ENCODE measurements at places on chromosomes 6 and 20.

GRCh38 chr20:36872852-36873251 lies 3.1 kb upstream of the TLDC2 start:
- no peak for DNase-seq

GRCh38 chr6:32108727-32109113 lies 418 bp downstream of the TNXB start:
- DNase-seq = no peak

DNA sequence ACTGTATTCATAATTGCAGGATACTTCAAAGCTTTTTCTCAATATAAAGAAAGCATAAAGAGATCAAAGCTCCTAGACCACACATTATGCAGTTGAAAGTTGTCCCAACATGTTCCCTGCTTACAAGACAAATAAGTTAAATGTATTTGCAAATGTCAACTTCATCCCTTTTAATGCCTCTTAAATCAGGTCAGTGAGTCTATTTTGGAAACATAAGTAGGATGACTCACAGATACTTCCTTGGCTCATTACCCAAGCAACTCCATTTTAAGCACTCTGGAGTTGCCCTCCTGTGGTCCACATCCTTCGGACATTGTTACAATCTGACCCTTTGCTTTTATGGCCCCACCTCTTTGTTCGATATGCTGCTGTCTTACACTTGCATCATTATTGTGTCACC lies 162.0 kb downstream of the FAXC start:
- DNase-seq = no peak

DNA sequence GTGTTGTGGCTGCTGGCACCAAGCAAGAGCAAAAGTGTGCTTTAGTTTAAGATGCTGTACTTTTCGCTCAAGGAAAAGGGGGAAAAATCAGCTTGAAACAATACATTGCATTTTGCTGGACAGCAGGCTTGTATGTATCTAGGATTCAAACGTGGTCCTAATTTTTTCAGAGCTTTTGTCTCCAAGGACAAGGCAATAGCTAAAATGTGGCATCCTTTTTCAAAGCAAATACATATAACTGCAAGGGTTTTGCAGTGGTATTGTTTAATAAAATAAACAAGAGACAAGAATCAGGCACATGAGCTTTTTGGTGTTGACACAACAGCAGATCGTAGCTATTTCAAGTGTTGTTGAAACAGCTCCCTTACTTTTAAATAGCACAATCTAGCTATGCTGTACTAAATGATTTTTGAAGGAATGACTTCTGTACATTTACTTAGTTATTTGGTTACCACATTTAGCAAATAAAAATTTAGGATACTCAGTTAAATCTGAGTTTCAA lies 137.0 kb upstream of the HEY2 start:
- DNase-seq = no peak

- DNase-seq = no peak
Observed at GRCh38 chr6:14191761-14192160, 74.2 kb downstream of the CD83 start.

DNA sequence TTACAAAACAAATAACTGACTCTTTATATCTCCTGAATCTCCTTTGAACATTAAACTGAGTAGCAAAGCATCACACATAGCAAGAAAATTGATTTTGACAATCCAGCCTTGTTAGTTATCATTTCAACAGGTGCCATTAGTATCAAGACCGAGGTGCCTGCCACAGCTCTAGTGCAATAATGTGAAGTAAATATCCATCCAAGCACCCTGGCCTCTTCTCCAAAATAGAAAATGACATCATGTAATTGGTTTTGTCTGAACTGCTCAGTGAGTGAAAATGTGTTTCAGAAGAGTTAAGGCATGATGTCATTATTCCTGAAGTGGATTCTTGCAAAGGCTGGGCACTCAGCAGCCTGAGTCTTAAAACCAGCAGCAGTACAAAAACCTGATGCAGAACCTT lies 341.4 kb downstream of the PLCB1 start:
- DNase-seq = no peak

GRCh38 chr6:155248008-155249001 lies 15.5 kb upstream of the CLDN20 start:
- DNase-seq = no peak

DNA sequence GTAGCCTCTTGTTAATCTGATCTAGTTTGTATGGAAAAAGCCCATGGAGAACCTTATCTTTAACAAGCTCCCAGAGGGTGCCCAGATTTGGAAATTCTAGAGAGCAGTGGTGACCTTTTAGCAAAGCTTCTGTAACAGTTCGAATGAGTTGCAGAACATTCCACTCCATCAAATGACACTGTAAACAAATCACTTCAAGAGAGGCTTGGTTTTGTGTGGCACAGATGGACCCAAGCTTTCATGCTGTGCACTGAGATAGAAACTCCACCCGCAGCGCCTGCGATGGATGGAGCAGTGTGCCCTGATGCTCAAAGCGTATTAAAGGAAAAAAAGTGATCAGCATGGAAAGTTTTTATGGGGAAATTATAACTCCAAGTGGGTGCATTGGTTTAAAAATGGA lies 55.1 kb upstream of the ISM1 start:
- no peak for DNase-seq

DNA sequence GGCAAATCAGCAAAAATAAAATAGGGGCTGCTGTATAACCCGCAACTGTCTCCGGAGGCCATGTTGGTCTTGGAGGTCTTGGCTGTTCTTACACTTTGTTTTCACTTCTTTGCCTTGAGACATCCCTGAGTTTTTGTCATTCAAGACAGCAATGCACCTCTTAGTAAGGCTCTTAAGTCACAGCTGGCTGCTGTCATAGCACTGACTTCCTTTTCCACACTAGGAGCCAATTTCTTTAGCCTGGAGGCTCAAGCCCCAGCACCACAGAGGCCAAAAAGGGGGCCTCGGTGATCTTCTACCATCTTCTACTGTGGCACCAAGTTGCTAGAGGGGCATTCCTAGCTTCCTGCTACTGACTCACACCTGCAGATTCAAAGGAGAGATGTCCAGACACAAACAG lies 536.3 kb downstream of the CDH26 start:
- no peak for DNase-seq

DNA sequence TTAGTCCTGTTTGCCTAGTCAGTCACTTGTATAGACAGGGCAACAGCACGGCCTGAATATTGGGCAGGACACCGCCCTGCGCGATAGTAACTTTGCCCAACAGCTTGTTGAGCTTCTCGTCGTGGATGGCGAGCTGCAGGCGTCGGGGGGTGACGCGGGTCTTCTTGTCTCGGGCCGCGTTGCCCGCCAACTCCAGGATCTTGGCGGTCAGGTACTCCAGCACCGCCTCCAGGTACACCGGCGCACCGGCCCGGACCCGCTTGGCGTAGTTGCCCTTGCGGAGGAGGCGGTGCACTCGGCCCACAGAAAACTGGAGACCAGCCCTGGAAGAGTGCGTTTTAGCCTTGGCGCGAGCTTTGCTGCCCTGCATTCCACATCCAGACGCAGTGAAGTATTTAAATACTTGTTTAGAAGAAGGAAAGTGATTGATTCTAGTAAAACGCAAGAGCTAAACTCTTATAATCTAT lies 92.8 kb upstream of the BTN3A2 start:
- no peak for DNase-seq

DNA sequence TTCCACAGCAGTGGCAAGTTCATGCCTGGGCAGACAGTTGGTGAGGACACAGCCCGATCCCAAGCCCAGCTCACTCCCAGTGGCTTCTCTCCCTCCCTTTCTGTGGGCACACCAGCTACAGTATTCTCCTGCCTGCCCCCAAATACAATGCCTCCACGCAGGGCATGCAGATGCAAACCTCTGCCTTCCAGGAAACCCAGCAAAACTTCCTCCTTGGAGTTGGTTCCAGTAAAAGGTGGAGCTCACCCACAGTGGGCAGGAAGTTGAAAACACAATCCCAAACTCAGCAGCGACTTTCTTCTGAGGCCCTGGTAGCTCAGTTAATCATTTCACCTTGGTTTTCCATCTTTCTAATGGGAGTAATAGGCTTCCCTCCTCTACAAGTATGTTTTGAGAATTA lies 93.7 kb downstream of the LY86 start:
- DNase-seq = no peak

DNA sequence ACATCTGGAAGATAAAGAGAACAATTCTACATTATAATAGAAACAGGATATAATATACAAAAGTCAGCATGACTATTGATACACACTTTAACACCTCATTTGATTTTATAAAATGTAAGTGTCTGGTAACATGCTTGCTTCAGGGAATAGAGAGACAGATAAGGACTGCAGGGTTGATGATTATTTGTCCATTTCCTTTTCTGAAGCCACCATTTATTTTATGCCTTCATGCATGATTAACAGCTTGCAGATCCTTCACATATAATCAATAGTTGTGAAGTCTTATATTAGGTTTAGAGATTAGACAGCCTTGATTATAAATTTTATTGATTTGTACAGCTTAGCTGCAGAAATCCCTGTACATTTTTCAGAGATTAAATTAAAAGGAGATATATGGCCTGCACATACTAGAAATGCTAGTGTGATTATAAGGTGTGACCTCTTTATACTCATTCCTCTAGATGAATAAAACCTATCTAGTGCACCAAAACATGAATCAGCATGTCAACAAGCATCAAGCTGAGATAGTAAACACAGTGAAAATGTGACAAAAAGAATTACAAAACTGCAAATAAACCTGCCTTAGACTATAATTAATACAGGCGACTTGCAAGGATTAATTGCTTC lies 198.8 kb upstream of the THEMIS start:
- no peak for DNase-seq

- no peak for DNase-seq
Observed at GRCh38 chr6:163761481-163761880, 347.0 kb downstream of the QKI start.

DNA sequence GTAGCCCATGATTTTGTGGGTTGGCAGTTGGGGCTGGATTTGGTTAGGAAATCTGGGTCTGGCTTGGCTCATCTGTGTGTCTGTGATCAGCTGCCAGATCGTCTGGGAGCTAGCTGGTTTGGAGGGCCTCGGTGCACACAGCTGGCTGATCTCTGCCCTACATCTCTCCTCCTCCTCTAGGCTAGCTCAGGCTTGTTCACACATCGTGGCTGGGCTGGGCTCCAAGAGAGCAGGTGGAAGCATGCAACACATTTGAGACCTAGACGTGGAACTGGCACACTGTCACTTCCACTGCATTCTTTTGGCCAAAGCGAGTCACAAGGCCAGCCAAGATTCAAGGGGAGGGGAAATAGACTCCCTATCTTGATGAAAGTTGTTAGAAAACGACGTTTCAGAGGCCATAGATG lies 15.9 kb downstream of the NDUFAF5 start:
- no peak for DNase-seq

DNA sequence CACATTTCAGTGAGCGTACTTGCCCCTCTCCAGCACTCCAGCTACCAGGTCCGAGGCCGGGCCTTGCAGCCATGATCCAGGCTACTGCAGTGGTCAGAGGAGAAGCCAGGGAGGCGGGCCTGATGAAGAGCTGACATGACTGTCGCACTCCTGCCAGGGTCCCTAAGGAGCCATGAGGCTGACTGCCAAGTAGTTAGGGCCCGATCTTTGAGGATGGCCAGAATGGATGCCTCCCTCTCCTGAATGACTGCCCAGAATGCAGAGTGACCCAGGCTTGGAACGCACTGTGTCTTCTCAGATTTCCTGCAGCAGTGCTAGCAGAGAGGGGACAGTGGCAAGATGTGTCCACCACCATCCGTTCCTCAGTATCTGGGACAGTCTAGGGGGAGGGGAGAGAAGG lies 24.7 kb upstream of the LRFN2 start:
- DNase-seq = no peak

- DNase-seq = no peak
Observed at GRCh38 chr6:33983109-33983716, 162.7 kb downstream of the GRM4 start.

DNA sequence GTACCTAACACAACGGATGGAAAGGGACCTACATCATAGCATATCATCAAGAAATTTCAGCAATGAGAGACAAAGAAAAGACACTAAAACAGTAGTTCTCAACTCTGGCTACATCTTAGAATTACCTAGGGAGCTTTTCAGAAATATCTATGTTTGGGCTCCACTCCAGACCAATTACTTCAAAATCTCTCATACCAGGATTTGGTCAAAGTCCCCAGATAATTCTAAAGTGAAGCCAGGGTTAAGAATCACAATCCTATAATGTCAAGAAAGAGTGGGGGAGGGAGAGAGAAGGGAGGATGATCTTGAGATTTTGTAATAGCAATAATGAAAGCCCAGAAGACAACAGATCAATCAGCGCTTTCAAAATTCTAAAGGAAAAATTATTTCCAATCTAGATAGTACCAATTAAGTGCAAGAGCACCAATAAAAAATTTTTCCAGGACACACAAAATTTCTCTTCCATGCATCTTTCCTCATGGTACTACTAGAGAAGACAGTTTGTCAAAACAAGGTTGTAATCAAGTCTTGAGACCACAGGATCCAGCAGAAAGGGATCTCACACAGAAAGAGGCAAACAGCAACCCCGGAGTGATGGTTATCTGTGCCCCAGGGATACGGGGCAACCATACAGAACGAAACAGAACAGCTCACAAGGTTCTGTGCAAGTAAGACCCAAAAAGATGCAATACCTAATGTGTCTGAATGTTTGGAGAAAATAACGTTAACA lies 152.9 kb upstream of the DST start:
- DNase-seq = no peak

DNA sequence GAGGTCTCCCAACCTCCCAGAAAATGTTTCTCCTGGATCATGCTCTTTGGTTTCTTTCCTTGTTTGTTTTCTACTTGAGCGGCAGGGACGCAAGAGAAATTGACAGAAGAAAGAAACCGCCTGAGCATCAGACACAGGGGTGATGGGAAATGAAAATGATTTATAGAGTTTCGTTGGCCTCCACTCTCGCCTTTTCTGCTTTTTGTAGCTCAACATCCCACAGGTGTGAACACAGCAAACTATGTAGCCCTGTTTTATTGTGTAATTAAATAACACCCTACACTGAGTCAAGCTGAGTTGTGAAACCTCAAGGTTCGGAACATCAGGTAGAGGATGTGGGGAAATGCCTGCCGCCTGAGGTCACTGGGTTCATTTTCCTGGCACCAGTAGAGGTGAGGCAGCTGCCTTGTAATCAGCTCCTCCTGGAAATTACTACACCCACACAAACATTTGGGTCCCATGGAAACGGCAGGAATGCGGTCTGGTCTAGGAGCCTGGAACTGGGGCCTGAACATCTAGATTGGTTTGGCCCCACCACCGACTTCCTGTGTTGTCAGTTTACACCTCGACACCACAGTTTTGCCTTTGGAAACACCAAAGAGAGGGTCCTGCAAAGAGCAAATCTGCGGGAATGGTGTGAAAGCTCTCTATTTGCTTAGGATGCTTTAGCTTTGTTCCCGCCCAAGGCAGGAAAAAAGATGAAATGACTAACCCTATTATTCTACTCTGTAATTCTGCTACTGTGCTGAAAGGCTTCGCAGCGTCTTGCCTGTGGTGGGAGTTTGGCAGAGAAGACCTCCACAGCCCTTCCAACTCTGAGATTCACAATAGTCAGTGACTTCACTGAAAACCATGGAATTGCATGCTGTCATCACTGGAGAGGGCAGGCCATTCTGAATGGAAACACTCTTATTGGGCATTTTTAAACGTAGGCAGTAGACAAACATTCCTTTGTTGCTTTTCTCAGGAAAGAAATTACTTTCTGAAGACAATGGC lies 53.0 kb downstream of the ADAT2 start:
- DNase-seq = no peak
